ENCODE measurements at places on chromosomes 6 and 20.

GRCh38 chr6:13624871-13625288, 9.7 kb downstream of the NOL7 start:
- peak; percentile 21 for DNase-seq

- DNase-seq: no peak
Observed at GRCh38 chr6:17165383-17165782, 63.5 kb downstream of the STMND1 start.

DNA sequence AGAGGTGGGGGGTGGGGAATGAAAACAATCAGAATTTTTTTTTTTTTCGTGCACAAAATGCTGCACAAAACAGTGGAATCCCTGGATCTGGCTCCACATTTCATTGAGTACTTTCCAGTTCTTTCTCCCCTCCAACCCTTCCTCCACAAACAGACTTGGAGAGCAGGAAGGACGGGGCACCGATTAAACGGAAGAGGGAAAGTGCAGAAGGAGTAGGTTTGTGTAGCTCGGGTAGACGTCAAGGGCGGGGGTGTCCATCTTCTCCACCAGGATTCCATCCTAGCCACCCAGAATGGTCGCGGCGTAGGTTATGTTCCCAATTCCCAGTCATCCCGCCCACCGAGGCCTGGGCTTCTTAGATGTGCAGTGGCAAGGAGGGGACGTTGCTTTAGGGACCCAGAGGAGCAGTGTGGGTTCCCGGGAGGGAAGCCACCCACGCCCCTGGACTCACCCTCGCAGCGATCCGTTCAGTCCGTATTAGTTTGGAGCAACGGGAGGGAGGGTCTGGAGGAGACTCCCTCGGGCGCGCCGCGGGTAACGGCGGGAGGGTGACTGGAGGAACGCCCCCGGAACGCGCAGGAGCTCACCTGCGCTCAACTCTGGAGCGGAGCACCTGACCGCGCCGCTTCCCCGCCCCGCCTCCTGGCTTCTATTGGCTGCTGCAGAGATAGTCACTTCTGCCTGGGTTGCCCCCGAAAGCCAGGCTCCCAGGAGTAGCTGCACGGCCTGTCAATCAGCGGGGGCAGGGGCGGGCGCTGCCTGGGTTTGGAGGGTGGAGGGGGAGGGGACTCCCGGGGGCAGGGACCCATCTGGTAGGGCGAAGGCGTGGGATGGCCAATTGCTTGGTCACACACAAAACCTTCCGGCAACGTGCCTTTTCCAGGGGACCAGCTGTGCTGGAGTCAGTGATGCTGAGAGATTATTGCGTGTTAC, at the start of gene ENPP5:
TSS of gene ENPP5 (minus strand) at position 624 of the 933 bp plus-strand sequence. CDS start 2,718 bp downstream, outside the sequence.
- no peak for DNase-seq

- DNase-seq: no peak
Observed at GRCh38 chr20:11582060-11582459, 335.6 kb upstream of the BTBD3 start.

DNA sequence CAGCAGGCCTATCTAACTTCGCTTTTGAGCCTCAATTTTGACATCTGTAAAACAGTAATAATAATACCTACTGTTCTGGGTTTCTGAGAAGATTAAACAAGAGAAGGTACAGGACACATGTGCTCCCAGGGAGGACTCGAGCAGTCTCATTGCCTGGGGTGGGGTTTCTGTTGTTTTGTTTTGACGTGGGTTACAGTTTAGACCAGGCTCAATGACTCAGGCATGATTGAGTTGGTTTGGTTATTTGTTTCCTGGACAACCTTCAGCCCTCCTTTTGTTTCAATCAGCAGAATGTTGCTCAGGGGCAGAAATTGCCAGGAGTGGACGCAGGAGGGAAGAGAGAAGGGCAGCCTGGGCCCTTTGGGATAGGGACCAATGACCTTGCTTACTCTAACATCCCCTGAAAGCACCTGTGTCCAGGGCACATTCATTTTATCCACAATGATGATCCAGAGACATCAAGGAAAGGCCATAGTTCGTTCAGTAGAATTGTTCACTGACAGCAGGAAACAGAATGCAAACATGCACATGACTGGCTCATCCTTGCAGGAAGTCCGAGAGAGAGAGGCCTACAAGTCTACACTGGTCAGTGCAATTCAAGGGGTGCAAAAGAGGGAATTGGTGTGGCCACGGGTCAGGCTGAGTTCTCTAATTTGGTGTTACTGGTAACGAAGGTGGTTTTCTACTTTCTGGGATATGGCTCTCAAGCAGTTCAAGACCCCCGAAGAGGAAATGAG, 74.5 kb upstream of the MRPS10 start:
- no peak for DNase-seq

DNA sequence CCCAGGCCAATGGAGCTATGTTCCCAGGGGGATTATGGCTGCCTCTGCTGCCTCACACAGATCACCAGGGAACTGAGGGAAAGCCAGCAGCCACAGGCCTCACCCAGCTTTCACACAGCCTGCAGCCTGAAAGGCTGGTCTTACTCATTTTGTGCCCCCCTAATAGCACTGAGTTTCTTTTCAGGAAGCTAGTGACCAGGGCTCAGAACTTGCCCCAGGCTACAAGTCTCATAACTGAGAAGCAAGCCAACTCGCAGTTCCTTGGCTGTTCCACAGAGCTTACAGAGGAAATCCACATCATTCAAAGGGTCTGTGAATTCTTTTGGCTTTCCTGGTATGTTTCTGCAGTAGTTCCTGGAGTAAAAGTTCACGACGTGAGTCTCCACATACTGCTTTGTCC, 524.8 kb upstream of the GJE1 start:
- no peak for DNase-seq

All from bone marrow (tissue), 2 donors.